Right ventricle myocardium inferior (tissue), 1 donor: ENCODE measurements at places on chromosomes 13 and 19.
A peak's percentile ranks its signal among the peaks of the same experiment; 100 is the strongest.

- DNase-seq, result no peak
These were observed 1859.1 kb upstream of the PCDH20 start for GRCh38 chr13:63274772-63275171.

DNA sequence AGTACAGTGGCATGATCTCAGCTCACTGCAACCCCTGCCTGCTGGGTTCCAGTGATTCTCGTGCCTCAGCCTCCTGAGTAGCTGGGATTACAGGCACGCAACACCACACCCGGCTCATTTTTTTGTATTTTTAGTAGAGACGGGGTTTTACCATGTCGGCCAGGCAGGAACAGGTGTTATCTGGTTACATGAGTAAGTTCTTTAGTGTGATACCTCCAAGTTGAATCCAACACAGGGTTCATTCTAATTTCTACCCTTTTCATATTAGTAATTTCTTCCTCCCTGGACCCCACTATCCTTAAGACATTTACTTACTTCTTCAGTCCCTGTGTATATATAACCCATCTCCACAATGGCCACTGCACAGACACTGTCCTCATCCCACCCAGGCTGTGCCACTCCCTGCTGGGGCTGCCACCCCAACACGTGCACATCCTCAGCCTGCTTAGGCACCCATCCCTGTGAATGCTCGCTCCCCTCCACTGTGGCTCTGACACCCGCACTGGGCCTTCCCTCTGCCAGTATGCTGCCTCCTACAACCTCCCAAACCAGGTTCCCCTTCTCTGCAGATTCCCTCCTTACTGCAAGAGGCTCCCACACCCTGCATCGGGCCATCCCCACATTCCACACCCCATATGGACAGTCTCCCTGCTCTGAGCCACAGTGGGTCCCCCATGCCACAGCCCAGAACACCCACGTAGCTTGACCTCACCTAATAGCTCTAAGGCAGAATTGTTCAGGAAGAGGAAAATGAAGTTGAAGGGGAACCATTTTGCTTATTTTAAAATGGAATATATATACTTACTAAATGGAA is 147.1 kb downstream of the TBC1D4 start:
- no peak for DNase-seq

- no peak for DNase-seq
These were observed 72.8 kb upstream of the CLDN10 start for GRCh38 chr13:95479731-95480130.

DNA sequence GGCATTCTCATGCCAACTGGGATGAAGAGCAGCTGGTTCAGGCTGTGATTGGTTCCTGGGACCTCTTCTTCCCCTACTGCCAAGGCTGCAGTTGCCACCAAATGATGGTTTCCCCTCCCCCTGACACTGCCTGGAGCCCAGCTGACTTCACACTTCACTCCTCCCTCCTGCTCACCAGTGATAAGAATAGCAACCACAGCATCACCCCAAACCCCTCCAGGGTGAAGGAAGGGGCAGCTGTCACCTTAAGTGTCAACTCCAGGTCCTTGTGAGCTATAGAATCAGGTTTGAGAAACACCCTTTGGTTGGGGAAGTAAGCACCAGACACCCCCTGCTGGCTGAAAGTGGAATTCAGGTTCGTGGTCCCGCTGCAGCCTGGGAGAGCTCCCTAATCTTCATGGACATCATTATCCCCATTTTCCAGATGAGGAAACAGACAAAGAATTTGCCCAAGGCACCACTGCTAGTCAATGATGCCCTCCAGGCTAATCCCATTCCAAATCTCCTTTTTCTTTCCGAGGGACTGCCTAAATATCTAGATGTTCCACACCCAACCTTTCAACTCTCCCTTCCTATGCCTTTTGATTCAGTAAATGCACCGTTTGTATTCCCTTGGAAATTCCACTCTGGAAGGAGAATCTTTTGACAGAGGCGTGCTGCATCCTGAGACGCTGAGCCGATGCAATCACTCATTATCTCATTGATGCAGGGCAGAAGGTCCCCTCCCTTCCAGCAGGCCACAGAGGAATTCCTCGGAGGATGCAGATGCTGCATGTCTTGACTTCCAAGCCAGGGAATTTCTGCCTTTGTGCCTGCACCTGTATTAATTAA is 50.6 kb upstream of the UQCRFS1 start:
- no peak for DNase-seq

DNA sequence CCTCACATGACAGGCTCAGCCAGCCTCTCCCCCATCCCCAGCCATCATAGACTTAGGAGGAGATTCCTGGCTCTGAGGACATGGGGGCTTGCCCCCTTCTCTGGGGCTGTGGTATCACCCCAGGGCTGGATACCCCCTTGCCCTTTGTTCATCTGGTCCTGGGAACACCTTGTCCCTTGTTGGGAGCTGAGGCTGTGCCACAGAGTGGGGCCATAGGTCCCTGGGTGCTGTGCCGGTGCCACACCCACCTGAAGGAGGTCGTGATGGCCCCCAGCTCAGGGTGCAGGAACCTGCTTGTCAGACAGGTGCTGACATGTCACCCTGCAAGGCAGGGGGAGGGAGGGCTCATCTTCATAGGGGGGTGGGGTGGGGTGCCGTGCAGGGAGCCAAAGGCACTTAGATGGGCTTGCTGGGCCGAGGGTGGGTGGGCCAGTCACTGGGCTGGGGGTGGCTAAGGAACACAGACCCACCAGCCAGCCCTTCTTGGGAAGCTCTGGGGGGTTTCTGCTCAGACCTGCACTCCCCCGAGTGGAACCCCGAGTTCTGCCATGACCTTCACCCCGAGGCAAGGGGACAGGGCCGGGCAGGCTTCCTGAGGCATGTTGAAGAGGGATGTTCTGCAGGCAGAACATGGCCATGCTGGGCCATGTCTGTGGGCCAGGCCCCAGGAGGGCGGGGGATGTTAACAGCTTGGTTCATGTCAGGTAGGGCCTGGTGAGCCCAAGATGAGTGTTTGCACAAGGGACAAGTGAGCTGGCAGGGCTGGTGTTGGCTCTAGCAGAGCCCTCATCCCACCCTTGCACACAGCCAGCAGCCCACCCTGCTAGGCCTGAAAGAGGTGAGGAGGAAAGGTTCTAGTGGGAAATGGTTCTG is 28.0 kb downstream of the TSSK6 start:
- no peak for DNase-seq

DNA sequence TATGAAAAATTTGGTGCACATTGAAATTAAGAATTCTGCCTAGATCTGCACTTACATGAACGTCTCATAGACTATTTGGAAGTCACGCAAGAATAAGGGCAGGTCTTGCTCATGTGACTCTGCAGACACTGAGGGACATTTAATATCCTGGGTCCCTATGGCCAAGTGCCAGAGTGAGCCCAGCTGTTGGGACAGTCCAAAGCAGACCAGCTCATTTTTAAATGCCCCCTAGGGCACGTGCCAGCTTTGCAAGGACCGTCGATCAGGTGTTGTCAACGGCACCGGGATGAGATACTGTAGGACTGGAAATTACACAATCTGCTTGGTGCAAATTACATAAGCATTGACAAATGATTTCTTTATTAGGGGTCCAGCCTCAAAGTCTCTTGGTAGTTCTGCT is 293.6 kb downstream of the TEX29 start:
- DNase-seq, result no peak

DNA sequence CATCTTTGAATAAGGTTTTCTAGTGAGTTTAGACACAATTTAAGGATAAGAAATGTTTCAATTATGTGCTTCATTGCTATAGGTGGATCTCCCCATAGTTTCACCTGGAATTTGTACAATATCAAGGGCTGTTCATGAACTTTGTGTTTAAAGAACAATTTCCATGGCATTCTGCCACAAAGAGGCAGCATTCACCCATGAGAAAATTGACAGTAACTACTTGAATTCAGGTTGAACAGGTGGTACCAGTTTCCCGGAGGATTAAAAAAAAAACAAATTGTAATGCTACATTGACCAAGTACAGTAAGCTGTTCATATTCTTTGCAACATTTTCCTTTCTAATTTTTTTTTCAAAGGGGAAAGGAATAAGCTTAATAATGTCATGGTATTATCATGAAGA is 9.1 kb downstream of the SLITRK5 start:
- DNase-seq, result no peak

DNA sequence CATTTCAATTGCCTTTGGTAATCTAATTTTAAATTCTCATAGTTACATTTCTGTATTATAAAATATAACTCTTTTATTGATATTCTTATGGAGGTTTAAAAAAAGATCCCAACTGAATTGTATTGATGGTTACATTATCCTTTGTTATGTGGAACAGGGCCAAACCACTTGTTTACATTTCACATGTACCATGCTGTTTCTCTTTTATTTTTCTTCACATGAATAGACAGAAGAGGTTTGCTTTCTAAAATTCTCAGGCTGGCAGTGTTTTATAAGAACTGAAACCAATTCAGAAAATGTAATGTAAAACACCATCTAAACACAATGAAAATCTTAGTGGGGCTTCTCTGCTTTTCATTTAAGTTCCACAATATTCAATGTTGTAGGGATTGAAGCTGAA is 122.5 kb downstream of the GPC5 start:
- DNase-seq, result no peak

GRCh38 chr19:49155820-49156346 is 687 bp upstream of the HRC start:
- peak; percentile 75 for DNase-seq

- no peak for DNase-seq
These were observed 637 bp downstream of the RANBP3 start for GRCh38 chr19:5977222-5977784.

DNA sequence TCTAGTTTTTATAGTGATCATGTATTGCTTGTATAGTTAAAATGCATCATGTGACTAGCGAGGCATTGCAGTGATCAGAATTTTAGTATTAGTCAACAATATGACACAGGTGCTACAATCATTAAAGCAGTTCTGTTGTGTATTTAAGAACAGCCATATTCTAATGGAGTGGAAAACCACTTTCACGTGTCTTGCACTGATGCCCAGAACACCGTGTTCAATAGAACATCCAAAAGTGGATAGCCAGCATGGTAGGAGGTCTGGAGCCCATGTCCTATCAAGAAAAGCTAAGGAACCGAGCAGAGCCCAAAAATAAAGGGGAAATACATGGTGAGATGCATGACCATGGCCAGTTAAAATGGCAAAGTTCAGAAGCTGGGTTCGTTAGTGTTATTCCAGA is 55.1 kb downstream of the FGF14 start:
- no peak for DNase-seq

GRCh38 chr13:29511980-29512379 is 83.5 kb downstream of the SLC7A1 start:
- no peak for DNase-seq

- DNase-seq, result no peak
These were observed 6.9 kb upstream of the ZNF580 start for GRCh38 chr19:55633861-55634260.

- DNase-seq, result peak; percentile 64
These were observed 1.4 kb upstream of the MEGF8 start for GRCh38 chr19:42323852-42324654.

GRCh38 chr19:20388706-20389225 is 176.8 kb downstream of the ZNF737 start:
- DNase-seq, result no peak

DNA sequence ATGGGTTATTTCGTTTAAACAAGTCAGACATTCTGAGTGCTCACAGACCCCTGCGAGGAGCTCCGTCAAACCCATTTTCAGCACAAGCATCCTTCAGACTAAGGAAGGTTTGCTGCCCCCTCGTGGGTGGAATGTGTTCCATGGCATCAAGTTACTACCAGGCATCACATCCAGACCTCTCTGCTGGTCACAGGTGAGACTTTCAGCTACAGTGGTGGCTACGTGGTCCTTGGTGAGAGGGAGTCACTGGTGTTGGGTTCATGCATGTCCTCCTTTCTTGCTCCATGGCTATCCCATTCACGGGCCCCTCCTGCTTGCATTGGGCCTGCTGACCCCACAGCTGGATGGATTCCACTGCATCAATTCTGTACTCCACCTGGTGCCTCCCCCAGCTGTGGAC is 9.1 kb upstream of the LILRB5 start:
- peak; percentile 84 for DNase-seq
